ENCODE measurements at places on chromosomes 2 and 18.
A peak's percentile ranks its signal among the peaks of the same experiment; 100 is the strongest.

- DNase-seq = no peak
Measured at GRCh38 chr2:172596776-172597175, 40.9 kb downstream of the PDK1 start.

DNA sequence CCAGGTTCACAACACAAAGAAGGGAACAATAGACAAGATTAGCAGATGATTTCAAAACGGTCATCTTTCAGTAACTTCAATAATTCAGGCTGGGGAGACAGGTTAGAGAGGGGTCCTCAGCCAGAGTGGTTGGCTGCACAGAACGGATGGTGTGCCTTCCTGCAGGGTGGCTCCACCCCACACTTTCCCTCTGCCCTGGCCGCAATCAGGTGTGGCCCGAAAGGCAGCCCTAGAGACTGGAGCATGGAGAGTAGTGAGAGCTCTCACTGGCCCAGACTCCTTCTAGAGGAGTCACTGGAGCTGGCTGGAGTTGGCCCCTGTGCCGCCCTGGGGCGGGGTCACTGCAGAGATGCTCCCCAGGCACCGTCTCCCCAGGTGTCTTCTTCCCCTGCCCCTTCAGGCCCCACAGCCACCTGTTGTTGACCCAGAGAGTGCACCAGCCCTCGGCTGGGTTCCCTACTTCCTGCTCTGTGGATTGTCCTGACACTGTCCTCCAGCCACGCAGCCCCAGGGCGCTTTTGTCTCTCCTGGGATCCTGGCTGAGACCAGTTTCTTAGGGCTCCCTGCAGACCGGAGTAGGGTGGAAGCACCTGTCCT is 126.8 kb downstream of the PXDN start:
- DNase-seq = no peak

GRCh38 chr2:111205774-111206173 is 85.1 kb downstream of the BCL2L11 start:
- DNase-seq = no peak

GRCh38 chr2:45554742-45555140 is 56.3 kb downstream of the SRBD1 start:
- DNase-seq = no peak

GRCh38 chr18:12857991-12858544 is 26.0 kb downstream of the PTPN2 start:
- DNase-seq = no peak

DNA sequence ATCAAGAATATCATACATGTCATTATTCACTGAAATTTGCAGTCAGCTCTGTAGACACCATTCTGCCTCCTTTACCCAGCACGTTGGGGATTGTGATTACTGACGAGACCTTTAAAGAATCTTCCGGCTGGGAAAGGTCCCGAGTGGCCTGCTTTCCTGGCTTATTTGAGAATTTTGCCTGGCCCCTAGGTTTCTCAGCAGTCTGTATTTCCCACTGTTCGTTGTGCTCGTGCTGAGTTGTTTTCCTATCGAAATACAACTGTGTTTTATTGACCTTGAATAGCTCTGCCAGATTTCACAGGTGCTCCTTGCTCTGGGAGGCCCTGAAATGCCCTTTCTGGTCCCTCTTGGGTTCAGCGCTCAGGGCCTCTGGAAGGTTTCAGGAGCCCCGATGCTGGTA is 94.9 kb downstream of the AGAP1 start:
- no peak for DNase-seq

DNA sequence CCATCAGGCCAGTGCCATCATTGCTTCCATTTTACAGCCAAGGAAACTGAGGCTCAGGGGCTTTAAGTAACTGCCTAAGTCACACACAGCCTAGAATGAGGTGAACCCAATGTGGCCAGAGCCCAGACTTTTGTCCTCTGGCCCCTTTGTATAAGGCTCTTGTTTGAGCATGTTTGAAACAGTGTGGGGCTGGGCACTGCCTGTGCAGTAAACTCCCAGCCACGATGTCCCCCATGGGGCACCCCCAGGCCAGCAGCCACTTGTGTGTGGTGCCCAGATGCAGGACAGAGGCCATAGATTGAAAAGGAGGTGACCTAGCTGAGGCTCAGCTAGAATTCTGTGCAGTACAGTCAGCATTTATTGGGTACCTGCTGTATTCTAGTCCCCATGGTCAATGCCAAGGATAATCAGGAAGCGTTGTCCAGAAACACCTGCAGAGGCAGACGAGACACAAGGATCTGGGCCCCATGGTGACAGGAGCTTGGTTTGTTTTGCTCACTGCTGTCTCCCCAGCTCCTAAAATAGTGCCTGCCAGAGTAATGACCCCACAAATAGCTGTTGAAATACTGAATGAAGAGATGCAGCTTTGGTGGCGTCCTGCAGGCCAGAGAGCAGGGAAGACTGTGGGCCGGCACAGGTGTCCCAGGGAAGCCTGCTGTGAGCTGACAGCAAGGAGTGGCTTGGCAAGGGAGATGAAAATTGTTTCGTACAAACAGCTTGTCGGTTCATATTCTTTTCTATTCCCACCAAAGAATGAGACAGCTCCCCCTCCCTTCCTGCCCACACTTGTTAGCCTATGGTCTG is 160.7 kb downstream of the LDLRAD4 start:
- DNase-seq = no peak

GRCh38 chr2:131557558-131558321 is 30.1 kb downstream of the CCDC74A start:
- no peak for DNase-seq

- DNase-seq = no peak
Measured at GRCh38 chr2:31922542-31923408, 88.0 kb downstream of the MEMO1 start.

GRCh38 chr2:241007111-241007510 is 8.7 kb downstream of the SNED1 start:
- DNase-seq = no peak

GRCh38 chr2:174675615-174676014 is 78.0 kb upstream of the WIPF1 start:
- peak; percentile 8 for DNase-seq

DNA sequence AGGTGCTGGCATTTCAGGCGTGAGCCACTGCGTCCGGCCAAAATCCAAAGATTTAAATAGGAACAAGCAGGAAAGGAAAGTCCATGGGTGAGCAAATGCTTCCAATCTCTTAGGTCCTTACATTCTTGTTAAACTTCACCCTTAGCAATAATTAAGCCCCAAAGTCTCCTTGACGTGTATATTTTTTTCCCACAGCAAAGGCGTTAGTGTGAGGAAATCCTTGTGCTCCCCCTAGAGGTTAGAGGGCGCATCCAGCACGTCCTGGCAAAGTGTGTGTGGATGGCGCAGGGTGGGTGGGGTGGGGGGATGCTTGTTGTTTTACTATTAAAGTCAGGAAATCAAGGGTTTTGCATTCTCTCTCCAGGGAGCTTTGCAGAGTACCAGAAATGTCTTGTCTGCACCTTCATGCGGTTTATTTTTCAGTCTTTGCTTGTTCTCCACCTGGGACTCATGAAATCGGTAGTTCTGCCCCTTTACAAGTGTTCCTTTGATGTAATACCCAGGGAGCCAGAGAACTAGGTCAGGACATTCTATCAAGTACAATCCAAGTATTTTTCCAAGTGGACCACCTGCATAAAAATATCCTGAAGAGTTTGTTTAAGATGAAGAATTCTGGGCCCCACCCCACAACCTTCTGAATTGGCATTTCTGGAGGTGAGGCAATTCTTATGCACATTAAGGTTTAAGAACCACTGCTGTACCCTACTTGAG is 22.2 kb upstream of the ITSN2 start:
- peak; percentile 55 for DNase-seq

- no peak for DNase-seq
Measured at GRCh38 chr2:28232295-28232694, 160.4 kb upstream of the FOSL2 start.

- DNase-seq = no peak
Measured at GRCh38 chr2:50004667-50005066, 850.4 kb upstream of the FSHR start.

GRCh38 chr2:226378753-226379705 is 420.6 kb downstream of the IRS1 start:
- no peak for DNase-seq

DNA sequence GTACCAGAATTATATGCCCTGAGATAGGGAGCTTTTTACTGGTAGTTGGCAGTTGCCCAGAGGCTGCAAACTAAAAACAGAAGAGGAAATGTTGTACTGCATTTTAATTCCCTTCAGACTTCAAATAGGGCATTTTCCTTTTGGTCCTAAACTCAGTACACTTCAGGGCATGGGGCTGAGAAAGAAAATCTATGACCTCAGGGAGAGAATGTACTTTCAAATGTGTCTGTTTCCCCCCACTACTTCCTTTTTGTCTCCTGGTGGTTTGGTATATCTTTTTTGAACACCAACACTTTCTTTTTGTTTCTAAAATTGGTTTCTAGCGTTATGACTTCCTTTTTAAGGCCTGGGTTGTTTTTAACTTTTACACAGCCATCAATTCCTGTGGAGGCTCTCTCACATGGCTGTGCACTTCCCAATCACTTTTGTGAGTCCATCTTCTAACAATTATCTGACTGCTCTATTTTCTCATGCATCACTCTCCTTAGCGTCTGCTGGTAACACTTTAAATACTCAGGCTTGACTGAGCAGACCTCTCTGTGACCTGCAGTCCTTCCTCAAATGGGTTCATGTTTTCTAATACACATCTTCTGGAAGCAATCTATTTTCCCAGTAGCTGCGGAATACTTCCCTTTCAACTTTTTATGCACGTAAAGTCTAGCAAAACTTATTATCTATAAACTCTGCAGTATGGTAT is 596.0 kb downstream of the LRP1B start:
- DNase-seq = no peak
